Kidney (tissue), 22 donors: ENCODE measurements at places on chromosomes 7 and 10.

DNA sequence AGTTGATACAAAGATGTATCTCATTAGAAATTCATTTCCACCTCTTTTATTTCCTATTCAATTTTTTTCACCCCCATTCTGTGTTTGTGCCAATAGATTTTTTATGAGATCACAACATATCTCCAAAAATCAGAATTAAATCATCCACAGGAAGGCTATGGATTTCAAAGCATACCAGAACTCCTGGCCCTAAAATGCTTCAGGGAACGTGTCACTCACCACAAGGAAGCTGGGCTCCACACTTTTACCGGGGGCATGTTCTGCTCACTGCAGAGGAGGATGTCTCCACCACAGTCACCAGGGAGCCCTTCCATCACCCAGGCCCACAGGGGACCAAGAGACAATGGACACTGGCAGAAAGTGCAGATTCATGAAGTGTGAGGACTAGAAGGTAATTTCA, 456.8 kb downstream of the KCNMA1 start:
- no peak for DNase-seq

- DNase-seq = peak; percentile 94
Measured at GRCh38 chr7:6516387-6516983, 34.8 kb downstream of the GRID2IP start.

GRCh38 chr7:31892099-31892829, 177.9 kb downstream of the PDE1C start:
- DNase-seq = no peak

DNA sequence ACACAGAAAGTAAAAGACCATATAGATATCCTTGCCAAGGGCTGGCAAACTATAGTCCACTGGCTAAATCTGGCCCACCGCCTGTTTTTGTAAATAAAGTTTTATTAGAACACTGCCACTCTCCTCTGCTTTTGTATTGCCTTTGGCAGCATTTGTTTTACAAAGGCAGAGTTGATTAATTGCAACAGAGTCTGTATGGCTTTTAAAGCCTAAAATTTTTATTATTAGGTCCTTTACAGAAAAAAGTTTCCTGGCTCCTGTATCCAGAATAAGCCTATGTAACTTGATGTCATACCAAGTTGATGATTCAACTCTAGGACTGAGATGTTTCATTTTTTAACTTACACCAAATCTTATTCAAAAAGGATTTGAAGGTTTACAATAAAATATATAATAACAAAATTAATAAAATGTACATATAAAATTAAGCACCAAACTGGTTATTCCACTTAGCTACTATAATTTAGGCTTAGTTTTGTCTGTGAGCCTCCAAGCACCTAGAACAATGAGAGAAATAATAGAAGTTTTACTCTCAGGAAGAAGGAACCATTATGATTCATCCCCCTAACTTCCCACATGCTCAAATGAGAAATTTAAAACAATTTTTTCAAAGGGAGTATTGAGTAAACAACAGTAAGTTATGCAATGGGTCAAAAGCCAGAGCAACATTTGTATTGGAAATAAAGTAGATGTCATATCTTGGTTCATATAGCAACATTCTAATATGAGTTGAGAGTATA, 31.9 kb downstream of the CPED1 start:
- DNase-seq = no peak

DNA sequence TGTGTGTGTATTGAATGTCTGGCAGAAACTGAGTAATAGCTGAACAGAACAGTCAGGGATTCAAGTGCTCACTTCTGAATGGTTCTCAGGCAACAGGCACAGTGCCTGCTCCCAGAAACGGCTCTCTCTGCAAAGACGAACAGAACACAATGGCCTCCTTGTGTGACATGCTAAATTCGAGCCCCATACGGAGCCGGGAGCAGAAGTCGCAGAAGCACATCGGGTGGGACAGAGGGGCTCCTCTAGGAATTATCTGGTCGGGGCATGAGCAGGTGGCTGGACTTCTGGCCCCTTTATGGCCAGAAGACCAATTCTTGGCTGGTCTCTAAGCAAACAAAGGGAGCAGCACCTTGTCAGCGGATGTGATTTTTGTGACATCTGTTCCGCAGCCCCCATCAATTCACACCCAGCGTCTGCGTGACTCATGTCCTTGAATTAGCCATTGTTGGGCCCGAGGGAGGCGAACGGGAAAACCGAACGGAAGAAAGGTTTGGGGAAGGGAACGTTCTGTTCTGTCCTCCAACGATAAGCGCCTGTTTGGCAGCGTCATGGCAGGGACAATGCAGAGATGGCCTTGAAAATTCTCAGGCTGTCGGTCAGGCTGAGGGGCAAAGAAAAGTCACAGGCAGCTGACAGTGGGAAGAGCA, 47.3 kb upstream of the NPTX2 start:
- no peak for DNase-seq

GRCh38 chr7:19674266-19674960, 34.4 kb downstream of the POLR1F start:
- DNase-seq = no peak

DNA sequence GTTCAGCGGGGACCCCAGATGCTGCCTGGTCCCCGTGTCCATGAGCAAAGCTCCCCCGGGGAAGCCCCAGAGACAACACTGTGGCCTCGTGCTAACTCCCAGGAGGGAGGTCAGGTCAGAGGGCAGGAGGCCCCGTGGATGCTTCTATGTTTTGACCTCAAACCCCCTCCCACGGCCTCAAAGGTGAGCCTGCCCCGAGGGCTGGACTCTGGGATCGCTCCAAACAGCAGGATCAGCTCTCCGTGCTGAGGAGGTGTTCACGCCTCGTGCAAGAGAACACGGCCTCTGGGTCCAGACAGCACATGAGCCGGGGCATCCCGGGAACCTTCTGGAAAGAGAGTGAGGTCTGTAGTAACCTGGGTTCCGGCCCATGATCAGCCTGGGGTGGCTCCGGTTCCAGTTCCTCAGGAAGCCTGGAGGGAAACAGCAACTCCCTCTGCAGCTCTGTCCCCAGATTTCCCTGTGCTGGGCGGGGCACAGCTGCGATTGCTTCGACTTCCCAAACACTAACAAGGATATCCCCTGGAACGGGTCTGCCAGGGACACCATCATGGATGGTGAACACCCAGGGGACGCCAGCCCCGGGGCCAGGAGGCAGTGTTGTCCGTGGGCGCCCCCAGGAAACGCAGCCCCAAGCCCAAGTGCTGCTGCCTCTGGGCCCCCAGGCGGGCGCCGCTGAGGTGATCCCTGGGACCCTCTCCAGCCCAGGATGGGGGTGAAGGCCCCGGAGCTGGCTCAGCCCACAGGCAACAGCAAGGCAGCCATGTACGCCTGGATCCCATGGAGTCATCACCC, 18.0 kb upstream of the INPP5A start:
- DNase-seq = no peak

DNA sequence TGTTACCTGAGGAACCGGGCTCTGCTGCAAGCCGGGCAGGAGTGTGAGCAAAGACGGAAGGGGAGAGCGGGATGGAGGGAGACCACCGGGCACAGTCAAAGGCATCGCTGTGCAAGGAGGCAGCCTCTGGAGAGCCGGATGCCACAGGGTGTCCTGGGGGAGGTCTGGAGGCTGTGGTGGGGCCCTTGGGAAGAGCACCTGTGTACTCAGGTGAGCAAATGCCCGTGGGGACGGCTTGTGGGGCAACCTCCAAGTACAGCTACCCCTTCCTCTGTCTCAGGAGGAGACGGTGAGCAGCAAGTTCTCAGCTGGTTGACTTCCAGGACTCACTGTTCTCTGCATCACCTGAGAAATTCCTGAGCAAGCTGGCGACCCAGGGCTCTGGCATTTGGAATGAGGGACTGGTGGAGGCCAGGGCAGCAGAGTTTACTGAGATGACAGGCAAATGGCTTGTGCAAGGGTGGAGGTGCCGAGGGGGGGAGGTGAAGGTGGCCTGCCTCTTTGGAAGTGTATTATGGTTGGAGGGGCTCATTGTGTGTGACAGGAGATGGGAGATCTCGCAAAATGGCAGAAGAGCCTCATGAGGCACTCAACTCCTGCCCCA, 345.2 kb upstream of the SHH start:
- DNase-seq = no peak

GRCh38 chr10:32961895-32962369, 3.9 kb upstream of the ITGB1 start:
- DNase-seq = peak; percentile 83

- no peak for DNase-seq
Measured at GRCh38 chr10:69481305-69481704, 30.0 kb downstream of the TSPAN15 start.

GRCh38 chr10:118181021-118181420, 134.3 kb upstream of the RAB11FIP2 start:
- no peak for DNase-seq

- DNase-seq = peak; percentile 38
Measured at GRCh38 chr10:23869548-23869947, 339.4 kb upstream of the KIAA1217 start.

- no peak for DNase-seq
Measured at GRCh38 chr7:140079121-140079536, 16.4 kb upstream of the PARP12 start.

DNA sequence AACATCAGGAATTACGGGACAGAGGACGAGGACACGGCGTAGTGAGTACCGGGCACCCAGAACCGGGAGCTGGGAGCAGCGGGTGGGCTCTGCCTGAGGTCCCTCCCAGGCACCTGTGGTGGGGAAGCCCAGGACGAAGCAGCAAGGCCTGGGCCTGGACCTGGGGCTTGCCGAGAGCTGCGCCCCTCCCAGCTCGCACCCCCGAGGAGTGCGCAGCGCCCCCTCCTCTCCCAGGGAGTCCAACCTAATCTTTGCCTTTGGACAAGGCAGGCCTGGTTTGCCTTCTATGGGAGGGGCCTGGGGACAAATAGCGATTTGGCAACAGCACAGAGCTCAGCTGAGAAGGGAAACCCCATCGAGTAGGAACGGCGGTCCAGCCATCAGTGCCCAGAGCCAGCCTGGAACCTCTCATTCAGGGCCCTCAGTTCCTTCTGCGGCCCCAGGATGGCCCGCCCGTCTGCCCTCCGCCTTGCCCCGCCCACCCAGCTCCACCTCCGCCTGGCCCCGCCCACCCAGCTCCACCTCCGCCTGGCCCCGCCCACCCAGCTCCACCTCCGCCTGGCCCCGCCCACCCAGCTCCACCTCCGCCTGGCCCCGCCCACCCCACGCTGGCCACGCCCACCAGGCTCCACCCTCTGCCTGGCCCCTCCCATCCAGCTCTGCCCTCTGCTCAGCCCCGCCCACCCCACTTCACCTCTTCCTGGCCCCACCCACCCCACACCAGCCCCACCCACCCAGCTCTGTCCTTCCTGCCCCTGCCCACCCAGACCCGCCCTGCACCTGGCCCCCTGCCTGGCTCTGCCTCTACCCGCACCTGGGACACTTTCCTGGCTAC, 32.5 kb upstream of the KNDC1 start:
- DNase-seq = no peak

- no peak for DNase-seq
Measured at GRCh38 chr7:155993420-155994278, 181.4 kb upstream of the SHH start.

GRCh38 chr7:148912758-148913541, 28.9 kb upstream of the EZH2 start:
- no peak for DNase-seq

DNA sequence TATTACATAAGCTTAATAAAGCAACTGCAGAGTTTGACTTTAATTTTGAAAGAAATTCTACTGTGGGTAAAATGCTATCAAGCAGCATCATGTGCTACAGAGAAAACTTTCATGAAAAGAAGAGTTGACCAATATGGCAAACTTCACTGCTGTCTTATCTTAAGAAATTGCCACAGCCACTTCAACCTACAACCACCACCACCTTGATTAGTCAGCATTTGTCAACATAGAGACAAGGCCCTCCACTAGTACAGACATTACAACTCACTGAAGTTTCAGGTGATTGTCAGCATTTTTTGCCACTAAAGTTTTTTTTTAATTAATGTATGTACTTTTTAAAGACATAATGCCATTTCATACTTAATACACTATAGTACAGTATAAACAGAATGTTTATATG, 350.3 kb downstream of the HPSE2 start:
- no peak for DNase-seq

- no peak for DNase-seq
Measured at GRCh38 chr10:127833804-127834203, 58.9 kb downstream of the CLRN3 start.

DNA sequence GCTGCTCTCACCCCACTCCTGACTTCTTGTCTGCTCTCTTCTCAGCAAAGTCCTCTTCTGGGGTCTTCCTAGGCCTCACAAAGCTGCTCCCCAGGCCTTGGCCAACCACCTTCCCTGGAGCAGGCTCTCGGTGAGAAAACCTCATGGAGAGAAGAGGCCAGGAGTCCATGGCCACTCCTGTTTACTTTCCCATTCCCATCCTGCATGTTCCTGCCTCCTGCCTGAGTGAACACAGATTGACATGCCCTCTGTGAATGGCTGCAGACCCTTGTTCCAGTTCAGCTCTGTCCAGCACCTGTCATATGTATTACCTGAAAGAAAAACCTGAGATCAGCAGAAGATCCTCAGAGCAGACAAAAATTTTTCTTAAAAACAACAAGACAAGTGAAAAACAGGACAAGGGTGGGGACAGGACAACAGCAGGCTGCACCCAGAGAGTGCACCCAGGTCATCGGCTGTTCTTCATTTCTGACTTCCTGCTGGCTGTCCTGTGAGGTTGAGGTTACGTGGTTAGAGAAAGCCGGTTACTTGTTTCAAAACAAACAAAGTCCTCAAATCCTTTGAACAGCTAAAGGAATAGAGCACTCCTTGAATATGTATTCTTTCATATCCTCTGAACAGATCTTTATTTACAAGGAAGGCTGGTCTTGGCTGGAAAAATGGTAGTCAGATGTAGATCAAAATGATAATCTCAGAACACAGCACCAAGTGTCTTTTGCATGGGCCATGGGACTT, 34.0 kb upstream of the DLD start:
- DNase-seq = no peak

- DNase-seq = no peak
Measured at GRCh38 chr10:105759669-105760068, 1118.6 kb downstream of the SORCS3 start.

GRCh38 chr10:75957314-75958120, 526.1 kb downstream of the LRMDA start:
- peak; percentile 65 for DNase-seq

DNA sequence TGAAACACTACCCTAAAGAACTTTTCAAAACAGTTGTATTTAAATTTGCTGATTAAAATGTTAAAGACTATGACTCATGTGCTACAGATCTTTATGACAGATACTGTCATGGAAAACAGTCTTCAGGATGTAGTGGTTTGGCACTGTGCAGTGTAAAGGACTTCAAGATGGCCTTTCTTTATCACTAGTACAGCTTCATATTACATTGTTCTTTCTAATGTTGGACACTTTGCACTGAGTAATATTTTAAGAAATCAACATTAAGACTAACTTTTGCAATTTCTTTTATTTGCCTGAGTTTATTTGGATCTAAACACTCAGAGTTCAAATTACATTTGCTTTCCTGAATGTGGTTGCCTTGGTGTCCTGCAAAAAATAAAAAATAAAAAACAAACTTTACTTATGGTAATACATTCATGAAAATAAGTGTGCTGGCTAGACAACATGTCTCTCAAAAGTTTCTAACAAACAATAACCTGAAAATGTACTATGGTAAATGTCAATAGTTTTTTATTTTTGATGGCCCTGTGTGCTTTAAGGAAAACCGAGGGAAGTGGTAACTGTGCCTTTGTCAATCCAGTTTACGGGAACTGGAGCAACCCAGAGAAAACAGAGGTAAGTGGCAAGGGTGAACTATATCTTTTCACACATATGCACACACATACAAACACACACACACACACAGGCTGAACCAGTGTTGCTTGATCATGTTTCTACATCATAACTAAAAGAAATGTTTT, 85.9 kb upstream of the PLXDC2 start:
- no peak for DNase-seq

GRCh38 chr10:7445474-7446185, 34.8 kb upstream of the SFMBT2 start:
- DNase-seq = no peak

- peak; percentile 96 for DNase-seq
Measured at GRCh38 chr7:100675581-100676350, 2.2 kb downstream of the GNB2 start.

- peak; percentile 92 for DNase-seq
Measured at GRCh38 chr10:110822712-110823311, 48.9 kb upstream of the PDCD4 start.
